NCI-H226 (cell line): ENCODE measurements at places on chromosomes 3 and 15.

DNA sequence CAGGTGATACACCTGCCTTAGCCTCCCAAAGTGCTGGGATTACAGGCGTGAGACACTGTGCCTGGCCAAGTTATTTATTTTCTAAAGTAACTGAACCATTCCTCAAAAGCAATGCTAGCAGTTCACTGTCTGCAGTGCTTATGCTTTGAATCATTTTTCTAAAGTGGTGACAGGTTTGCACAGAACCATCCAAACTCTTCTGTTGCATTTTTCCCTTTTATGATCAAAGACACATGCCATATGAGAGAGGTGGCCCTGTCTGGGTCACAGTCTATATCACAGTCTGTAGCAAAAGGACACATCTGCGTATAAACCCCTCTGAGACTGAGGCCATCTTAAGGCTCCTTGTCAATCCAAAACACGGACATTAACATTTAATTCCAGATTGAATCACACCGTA, 17.2 kb downstream of the CDCP1 start:
- DNase-seq, result no peak

- DNase-seq, result no peak
These were observed 165.1 kb downstream of the LSAMP start for GRCh38 chr3:116280130-116280740.

DNA sequence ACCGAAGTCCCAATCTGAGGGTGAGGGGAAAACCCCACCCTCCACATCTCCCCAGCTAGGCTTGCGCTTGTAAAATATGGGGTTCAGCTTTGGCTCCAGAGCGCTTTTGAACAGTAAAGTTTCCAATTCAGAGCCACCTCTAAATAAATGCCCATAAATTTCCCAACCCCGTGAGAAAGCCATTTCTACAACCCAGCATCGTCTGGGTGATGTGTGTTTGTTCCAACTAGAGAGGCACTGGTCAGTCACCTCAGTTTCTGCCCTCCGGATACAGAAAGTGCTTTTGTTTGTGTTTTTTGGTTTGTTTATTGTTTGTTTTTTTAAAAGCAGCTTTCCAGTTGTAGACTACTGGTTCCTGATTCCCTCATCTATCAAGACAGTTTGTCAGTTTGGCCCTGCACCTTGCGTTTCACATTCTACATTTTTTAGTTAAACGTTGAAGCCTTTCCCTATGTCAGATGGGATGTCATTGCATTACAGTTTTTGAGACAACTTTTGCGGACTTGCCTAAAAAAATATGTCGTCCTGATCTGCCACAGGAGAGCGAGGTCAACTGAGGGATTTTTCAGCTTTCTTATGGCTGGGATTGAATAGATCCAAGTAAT, 15.0 kb upstream of the SOX2 start:
- DNase-seq, result no peak

GRCh38 chr3:172089250-172089649, 49.9 kb downstream of the FNDC3B start:
- no peak for DNase-seq

- DNase-seq, result peak; percentile 35
These were observed 726.8 kb downstream of the NAALADL2 start for GRCh38 chr3:175585898-175586297.

- no peak for DNase-seq
These were observed 378.2 kb upstream of the ALCAM start for GRCh38 chr3:104988496-104988895.

DNA sequence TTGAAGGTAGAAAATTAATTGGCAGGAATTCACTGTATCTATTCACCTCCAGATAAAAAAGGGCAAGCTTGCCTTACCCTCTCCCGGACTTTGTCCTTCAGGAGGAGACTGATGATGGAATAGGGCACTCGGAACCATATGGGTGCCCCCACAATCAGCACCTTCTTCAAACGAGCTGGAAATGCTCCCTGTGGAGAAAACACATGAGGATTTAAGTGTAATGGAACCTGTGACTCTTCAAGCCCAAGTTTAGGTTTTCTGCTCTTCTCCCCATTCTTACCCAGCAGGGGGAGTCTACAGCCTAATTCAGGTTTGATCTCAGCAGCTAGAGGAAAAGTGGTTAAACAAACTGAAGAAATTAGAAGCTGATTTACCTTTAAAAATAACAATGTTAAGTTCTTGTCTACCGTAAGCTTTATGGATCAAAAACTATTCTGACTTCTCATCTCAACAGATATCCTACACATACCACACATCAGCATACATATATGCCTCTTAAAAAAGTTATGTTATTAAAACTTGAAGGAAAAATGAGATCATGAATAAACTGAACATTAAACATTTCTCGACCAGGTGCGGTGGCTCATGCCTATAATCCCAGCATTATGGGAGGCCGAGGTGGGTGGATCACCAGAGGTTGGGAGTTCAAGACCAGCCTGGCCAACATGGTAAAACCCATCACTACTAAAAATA, 57.5 kb upstream of the SIN3A start:
- peak; percentile 23 for DNase-seq

- DNase-seq, result no peak
These were observed 44.4 kb downstream of the IL1RAP start for GRCh38 chr3:190558316-190558715.

GRCh38 chr15:40097968-40098476, 10.7 kb downstream of the BMF start:
- DNase-seq, result no peak

- peak; percentile 58 for DNase-seq
These were observed 1.9 kb downstream of the FSD2 start for GRCh38 chr15:82803793-82804574.

DNA sequence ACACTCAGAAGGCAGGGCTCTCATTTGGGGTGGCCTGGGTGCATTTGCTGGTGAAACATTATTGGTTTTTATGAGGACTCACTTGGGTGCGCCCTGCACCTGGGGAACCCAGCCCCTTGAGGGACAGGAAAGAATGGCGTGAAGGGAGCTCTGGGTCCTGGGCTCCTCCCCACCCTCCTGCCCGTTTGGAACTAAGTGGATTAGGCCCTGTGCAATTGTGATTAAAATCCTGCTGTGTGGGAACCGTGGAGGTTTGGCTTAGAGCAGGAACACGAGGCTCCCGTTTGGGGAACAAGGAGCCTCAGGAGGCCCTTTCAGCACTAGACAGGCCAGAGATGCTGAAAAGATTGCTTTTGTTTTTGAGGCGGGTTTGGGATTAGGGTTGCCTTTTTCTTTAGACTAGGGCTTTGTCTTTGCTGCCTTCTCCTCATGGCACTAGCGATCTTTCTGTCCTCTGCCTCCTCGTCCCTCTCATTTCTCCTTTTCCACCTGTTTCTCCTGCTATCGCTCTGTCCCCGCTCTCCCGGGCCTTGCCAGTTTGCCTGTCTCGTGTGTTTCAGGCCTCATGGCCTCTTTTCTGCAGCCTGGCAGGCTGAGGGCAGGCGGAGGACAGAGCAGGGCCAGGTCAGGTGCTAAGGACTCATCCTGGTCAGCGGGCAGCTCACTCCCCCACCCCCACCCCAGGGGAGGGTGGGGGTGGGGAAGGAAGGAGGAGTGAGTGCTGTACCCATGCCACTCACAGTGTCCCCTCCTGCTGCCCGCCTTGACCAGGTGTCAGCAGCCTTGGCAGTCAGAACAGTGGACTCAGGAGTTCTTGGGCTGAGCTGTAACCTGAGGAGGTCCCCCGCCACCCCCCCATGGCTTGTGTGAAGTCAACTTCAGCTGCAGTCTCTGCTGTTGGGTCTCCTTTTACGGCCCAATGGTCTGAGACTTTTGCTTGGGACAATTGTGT, 8.6 kb downstream of the MAPKAPK3 start:
- DNase-seq, result no peak

- DNase-seq, result no peak
These were observed 78.6 kb upstream of the PFN2 start for GRCh38 chr3:150049317-150049716.
